NB4 (cell line): ENCODE measurements at places on chromosomes 11 and 22.
A peak's percentile ranks its signal among the peaks of the same experiment; 100 is the strongest.

DNA sequence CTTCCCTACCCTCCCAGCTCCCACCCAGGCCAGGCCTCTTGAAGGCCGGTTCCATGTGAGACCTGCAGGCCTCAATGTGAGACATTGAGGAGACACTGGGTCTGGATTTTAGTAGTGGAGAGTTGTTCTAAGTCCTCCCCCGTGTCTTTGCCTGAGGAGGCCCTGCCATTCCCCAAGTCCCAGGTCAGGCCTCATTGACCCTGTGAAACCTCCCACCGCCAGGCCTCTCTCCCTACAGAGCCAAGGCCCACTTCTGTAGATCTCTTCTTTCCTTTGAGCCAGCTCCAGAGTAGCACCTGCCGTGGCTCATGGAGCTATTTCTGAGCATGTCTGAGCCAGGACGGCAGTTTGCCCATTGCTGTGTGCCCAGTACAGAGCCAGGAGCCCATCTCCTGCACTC, 1419.6 kb downstream of the TBC1D22A start:
- no peak for DNase-seq

- DNase-seq = no peak
Observed at GRCh38 chr11:57638005-57638781, 11.5 kb downstream of the YPEL4 start.

DNA sequence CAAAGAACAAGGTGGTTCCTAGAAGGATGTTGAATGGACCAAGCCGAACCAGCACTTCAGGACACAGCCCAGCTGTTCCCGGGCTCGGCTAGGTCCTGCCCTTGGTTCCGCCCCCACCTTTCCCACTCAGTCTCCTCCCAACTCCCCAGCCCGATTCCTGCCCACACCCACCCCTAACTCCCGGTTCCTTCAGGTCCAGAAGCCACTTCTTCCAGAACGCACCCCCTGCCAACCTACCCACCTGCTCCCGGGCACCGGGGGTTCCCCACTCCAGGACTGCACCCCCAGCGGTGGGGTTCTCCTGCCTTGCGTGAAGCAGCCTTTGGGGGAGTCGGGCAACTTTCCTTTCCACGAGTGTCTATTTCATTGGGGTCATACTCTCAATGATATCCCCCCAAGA, 30.7 kb downstream of the CERK start:
- no peak for DNase-seq

GRCh38 chr22:40728731-40729189, 49.5 kb downstream of the MCHR1 start:
- no peak for DNase-seq

- no peak for DNase-seq
Observed at GRCh38 chr11:134531327-134532130, 119.5 kb upstream of the B3GAT1 start.

DNA sequence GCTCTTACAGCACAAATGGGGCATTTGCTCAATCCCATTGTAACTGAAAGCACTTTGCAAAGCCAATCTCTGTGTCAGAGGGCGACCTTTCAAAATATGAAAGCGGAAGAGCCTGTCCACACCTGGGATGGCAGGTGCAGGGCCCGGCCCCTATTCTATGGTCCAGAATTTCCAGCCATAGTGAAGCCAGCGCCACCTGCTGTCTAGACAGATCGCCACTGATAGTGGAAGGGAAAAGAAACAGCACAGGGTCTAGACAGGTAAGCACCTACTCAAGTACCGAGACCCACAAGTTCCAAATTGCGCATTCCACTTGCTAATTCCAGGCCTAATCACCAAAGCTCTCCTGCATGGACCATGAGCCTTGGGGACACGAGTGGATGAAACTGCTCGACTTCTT, 141.4 kb downstream of the NTM start:
- DNase-seq = peak; percentile 29

- no peak for DNase-seq
Observed at GRCh38 chr11:27717801-27718229, 17.6 kb upstream of the BDNF start.

DNA sequence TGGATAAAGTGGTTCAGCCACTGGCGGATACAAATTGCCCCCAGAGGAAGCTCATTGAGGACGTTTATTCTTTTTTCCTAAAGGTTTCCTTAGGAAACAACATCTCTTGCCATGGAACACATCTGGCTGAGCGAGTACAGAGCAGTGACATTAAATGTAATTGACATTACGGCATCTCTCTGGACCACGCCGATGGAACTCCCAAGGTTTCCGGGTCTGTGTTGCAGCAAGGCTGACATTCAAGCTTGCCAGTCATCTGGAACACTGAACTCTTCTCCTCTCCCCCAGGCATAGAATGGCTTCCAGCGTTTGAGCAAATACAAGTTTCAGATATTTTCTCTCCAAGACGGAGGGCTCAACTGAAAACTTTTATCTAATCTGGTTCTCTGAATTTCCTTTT, 42.1 kb downstream of the CLMP start:
- DNase-seq = no peak

- DNase-seq = no peak
Observed at GRCh38 chr11:134858783-134859480, 446.9 kb upstream of the B3GAT1 start.

GRCh38 chr11:65593518-65594414, 1.8 kb downstream of the KCNK7 start:
- peak; percentile 55 for DNase-seq
